ENCODE measurements at places on chromosomes 12 and 14.

DNA sequence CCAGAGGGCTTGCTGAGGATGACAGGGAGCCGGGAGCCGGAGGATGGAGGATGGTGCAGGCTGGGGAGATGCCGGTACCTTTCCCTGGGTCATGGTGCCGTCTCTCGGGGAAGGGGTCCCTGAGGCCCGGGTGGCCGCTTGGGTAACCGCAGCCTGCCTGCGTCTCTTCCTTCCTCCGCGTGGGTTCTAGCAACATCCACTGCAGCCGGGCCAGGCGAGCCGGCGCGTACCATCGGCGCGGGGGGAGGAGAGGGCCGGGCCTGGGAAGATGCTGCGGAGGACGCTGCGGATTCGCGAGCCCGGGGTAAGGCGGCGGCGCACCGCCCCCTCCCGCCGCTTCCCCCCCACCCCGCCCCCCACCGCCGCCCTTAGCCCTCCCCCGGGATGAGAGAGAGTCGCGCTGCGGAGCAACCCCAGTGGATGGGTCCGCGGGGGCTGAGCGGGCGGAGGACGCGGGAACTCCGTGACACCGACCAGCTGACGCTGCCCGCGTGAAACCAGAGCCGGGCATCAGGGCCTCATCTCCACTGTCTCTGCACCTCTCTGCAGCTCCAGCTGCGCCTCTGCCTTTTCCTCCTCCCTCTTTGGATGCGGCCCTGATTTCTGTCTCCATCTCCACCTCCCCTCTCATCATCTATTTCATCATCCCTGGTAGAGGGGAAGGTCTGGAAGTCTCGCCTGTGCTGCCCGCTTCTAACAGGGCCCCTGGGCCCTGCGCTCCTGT is at the start of gene FAIM2:
Gene FAIM2, minus strand, starts transcription at position 201 of the 724 bp plus-strand sequence. Its CDS starts 108 bp downstream, at position 93.
- DNase-seq, result peak; percentile 33

DNA sequence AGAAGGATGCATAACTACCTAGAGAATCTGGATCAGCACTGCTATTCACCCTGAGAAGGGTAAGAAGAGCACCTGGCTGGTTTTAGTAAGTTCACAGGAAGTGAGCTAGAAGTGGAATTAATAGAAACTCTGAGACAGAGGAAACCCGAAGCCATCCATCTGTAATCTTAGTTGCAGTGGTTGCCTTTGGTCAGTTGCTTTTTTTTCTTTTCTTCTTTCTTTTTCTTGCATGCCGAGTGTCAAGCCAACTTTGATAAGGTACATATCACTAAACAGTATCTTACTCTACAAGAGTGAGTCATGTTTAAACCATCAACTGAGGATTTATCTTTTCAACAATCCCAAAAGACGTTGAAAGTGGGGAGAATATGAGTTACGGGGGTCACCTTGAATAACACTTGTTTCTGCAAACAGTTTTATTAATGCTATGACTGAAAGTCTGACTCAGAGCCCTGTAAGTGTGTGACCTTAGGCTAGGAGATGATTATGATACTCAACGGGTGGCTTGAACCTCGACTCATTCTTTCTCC is 26.7 kb downstream of the C12orf75 start:
- no peak for DNase-seq

- DNase-seq, result no peak
Observed at GRCh38 chr14:21309238-21309636, 29.4 kb downstream of the RPGRIP1 start.

DNA sequence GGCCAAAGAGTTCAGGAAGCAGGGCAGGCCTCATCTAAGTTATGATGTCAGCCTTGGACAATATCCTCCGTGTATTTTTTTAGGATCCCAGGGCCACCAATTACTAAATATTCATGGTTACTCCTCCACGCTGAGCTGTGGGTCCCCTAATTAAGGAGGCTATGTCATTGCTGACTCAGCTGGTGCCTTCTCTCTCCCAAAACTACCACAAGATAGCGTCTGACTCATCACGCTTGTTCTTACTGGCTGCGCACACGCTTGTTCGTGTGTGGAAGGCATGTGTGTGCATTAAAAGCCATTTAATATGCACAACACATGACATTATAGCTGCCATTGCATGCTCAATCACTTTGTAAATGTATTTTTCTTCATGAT is 78.3 kb downstream of the GSC start:
- no peak for DNase-seq

DNA sequence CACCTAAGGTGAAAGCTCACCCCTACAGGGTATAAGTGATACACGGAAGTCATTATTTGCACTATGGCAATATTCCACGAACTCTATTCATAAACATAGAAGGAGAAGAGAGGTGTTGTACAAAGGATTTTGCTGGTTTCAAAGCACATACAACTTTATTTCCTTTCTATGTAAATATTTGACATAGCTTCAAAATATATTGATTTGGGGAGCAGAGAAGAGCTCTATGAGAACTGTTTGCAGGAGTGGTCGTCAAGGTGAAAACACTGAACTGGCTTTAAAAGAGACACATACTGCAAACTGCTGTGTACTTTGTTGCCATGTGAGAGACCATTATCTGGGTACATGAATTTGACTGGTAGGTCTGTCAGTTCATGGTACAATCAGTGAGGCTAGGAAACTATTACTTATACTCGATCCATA is 16.7 kb downstream of the CNIH1 start:
- no peak for DNase-seq

- DNase-seq, result no peak
Observed at GRCh38 chr14:47422191-47422590, 253.2 kb downstream of the MDGA2 start.

- DNase-seq, result no peak
Observed at GRCh38 chr12:53568809-53569557, 57.2 kb downstream of the ATF7 start.

DNA sequence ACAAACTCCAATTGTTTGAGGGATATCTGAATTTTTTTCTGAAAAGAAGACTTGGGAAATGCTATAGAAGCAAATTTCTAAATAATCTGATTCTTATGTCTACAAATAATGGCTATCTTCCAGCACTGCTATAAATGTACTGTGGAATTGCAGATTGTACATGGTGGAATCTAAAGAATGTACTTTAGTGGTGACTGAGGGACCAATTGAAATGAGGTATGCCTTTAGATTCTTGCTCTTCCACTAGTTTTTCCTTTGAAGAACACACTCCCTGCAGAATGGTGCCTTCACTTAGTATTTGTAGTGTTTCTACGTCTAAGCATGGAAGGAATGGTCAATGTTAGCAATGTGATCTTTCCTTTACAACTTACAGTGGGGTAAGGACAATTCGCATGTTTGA is 11.7 kb upstream of the PRB4 start:
- no peak for DNase-seq

GRCh38 chr14:24139272-24139934 is 2.0 kb downstream of the EMC9 start:
- no peak for DNase-seq

GRCh38 chr12:32158525-32158924 is 51.9 kb downstream of the BICD1 start:
- no peak for DNase-seq

DNA sequence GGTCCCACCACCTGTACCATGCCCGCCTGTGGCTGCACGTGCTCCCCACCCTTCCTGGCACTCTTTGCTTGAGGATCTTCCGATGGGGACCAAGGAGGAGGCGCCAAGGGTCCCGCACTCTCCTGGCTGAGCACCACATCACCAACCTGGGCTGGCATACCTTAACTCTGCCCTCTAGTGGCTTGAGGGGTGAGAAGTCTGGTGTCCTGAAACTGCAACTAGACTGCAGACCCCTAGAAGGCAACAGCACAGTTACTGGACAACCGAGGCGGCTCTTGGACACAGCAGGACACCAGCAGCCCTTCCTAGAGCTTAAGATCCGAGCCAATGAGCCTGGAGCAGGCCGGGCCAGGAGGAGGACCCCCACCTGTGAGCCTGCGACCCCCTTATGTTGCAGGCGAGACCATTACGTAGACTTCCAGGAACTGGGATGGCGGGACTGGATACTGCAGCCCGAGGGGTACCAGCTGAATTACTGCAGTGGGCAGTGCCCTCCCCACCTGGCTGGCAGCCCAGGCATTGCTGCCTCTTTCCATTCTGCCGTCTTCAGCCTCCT is 1.1 kb downstream of the INHBE start:
- peak; percentile 83 for DNase-seq

- no peak for DNase-seq
Observed at GRCh38 chr14:69299286-69300035, 39.5 kb downstream of the GALNT16 start.

GRCh38 chr14:77098529-77099353 is 683 bp downstream of the CIPC start:
- DNase-seq, result no peak

GRCh38 chr12:27201169-27201568 is 42.9 kb upstream of the STK38L start:
- DNase-seq, result no peak

DNA sequence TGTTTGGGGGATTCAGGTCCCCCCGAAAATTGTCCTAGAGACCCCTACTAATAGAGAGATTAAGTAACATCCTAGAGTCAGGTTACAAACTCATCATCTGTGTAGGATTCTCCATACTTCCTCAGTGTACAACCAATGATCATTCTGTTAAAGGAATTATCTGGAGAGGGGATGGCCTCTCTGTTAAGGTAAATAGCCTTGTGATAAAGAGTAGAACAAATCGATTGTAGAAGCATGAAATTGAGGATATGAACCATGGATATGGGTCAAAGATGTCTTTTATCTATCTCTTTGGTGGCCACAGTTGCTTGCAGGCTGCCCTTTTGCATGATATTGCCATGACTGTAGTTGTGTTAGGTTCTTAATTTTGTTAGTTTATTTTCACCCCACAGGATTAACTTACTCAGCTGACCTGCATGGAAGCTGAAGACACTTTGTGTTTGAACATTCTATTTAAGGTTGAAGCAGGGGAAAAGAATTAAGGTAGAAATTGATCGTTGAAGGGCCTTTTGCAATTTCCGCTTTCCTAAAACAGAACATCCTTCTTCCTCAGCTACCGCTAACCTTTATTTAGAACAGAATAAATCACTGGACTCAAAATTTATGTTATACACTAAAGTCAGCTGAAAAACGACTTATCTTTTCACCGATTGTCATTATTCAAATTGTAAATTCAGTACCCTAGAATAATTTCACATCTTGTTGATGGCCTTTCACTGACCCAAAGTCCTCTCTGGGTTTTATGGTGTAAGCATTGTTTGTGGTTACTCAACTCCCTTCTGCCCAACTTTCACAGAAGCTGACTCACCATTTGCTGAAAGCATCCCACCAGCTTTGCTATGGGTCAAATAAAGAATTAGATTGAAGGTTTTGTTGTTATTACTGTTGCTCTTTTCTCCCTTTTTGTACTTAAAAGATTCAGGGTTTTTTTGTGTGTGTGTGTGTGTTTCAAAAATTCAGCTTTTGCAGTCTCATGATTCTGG is 52.3 kb downstream of the IRAK3 start:
- DNase-seq, result no peak

- no peak for DNase-seq
Observed at GRCh38 chr12:22687361-22688076, 62.5 kb downstream of the ETNK1 start.
